ENCODE measurements at places on chromosomes 2 and 18.

DNA sequence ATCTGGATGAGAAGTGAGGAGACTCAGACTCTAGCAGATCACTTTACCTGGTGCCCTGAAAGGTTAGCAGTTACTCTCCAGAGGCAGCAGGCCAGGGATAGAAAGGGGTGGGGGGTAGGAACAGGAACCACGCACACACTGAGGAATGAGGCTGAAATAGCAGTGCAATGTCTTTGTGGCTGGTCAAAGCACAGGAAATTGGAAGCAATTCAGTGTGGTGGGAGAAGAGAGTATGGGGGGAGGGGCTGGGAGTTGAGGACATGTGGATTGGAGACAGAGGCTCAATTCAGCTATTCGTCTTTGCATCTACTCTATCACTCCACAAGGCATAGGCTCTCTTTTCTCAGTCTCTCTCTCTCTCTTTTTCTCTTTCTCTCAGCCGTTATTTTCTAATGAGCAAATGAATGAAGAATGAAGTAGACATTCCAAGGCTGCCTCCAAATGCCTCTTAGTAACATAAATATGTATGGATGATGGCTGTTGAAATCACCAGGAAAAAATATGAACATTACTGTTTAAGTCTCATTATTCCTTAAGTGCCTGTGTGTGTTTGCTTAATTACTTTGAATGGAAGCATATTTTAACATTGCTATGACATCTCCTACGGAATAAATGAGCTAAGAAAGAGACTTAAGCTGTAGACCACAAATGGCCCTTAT is 979.4 kb downstream of the TSN start:
- no peak for DNase-seq

DNA sequence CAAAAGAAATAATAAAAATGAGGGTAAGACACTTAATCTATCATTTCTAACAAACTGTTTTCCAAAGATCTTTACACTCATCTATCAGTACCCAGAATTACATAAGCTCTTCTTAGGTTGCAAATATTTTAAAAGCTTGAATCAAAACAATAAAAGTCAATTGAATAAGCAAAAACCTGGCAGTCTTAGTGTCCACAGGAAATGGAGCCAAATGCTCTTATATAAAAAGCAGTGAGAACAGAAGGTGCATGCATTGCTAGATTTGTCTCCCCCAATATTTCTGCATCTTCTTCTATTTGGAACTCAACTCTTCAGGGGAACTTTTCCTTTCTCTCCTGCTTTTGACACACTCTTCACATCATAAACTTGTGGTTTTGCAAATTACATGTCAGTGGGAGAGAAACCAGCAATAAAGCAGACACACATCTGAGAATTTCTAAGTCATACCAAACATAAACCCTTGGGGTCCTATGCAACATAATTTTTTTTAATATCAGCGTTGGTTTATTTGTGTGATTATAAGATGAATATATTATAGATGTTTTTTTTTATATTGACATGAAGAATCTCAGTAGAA is 343.9 kb upstream of the ACVR2A start:
- no peak for DNase-seq

DNA sequence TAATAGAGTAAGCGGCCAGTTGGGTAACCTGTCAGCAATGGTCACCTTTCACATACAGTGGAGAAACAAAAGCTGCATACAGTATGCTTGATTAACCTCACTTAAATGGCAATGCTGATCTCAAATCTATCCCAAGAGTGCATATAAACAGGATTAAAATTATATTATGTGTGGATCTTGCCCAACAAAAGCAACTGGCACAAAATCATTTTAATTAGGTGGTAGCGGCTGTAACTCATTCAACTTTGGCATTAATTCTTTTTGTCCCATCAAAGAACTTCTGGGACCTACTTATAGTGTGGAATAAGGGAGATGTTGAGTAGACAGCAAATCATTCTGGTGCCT is 167.8 kb upstream of the VRK2 start:
- no peak for DNase-seq

DNA sequence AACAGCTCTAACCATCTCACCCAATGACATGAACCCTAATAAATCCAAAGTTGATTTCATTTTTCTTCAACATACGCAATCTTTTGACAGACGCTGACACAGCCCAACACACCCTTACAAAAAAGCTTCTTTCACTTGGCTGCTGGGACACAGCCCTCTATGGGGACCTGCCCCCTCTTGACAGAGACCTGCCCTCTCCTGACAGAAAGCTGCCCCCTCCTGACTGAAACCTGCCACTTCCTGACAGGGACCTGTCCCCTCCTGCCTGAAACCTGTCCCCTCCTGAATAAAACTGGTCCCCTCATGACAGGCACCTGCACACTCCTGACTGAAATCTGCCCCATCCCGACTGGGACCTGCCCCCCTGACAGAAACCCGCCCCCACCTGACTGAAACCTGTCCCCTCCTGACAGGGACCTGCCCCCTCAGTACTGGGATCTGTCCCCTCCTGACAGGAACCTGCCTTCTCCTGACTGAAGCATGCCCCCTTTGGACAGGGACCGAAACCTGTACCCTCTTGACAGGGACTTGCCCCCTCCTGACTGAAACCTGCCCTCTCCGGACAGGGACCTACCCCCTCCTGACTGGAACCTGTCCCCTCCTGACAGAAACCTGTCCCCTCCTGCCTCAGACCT is 87.9 kb downstream of the PXDN start:
- no peak for DNase-seq

DNA sequence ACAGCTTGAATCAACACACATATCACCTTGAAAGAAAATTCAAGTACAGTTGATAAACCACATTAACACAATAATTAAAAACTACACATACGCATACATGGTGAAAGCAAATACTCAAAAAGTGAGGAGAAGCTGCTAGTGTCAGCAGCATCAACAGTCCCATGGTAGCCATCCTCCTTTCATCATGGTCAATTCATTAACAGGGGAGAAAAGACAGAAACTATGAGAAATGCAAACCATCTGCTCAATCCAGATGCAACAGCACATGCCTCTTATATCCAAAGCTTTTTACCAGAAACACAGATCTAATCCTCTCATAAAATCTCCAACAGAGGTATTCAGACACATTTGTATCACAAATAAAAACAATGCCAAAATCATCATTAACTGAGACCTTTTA is 81.9 kb upstream of the CHRNA1 start:
- no peak for DNase-seq

DNA sequence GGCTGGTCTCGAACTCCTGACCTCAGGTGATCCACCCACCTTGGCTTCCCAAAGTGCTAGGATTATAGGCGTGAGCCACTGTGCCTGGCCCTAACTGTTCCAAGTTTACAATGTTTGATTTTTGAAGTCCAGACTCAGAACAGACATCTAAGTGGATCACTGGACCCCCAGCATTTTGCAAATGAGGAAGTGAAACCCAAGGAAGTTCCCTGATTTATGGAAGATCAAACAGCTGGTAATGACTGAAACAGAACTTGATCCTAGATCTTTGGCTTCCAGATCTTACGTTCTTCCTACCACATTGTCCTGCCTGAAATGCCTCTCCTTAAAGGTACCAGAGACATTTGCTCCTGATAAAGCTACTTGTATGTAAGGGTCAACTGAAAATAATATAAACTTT is 58.3 kb upstream of the NCOA1 start:
- DNase-seq: no peak

All from OCI-M1 (cell line).